Activated CD4-positive, alpha-beta T cell treated with anti-CD3 and anti-CD28 coated beads, Interleukin-2, Interleukin-6, amounts not matched to agents 100 ng/mL and 50 ng/mL, durations not matched to agents 16 hours and 8 hours (primary cell): ENCODE measurements at places on chromosomes 3 and 15.

- no peak for DNase-seq
Observed at GRCh38 chr3:148970271-148970670, 21.1 kb upstream of the GYG1 start.

DNA sequence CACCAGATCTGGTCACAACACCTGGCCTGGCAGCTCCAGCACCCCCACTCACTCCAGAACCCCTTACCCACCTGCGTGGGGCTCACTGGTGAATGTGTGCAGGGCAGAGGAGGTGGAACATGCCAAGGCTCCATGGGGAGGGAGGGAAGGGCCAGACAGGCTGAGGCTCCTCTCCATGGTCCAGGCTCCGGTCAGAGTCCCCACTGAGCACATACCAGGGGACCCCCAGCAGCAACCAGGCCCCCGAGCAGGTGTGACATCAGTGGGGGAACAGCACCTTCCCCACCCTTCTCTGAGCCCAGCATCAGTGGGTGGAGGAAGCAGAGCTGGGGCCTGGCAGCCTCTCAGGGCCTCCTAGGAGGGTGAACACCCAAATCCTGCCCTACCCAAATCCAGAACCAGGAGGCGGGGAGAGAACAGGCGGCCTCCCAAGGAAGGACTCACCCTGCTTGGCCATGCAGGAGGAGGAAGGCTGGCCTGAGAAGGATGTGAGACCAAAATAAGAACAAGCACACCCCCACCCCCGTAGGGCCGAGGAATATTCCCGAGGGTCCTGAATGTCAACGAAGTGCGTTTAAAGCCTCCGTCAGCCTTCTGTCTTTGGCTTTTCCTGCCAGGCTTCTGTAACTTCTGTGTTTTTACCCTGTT is 1.1 kb upstream of the GP9 start:
- DNase-seq, result no peak

GRCh38 chr3:186540221-186540834 is 3.9 kb downstream of the CRYGS start:
- DNase-seq, result peak; percentile 90

GRCh38 chr3:172142864-172143451 is 103.6 kb downstream of the FNDC3B start:
- no peak for DNase-seq

- no peak for DNase-seq
Observed at GRCh38 chr3:38828681-38829080, 12.7 kb upstream of the SCN10A start.

DNA sequence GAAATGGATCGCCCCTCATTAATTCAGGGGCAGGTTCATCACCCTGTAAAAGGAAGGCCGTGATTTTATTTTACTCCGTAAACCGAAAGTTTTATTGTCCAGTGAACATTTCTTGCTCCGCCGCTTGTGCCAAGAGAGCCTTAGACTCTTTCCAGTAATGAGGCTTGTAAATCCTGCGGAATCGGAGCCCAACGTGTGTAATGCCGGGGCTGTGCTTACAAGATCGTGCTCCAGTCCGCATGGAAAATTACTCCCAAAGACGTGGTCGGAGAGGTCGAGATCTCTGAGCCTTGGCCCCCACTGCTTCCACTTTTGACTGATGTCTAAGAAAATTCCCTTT is 649 bp upstream of the PLOD2 start:
- DNase-seq, result no peak

DNA sequence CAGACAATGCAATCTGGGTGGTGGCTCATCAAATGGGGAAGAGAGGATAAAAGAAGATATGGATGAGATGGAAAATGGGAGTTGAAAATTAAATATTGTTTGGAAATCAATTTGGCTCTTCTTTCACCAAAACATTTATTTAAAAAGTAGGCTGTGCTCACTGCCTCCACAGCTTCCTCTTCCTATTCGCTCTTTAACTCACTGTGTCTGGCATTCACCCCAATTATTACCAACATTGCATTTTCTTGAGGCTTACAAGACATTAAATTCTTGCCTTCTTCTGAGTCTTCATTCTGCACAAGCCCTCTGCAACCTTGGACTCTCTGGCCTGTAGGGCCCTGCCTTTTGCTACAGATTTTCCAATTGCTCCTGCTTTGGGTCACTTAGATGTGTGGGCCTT is 52.9 kb upstream of the TSPAN3 start:
- DNase-seq, result no peak

- DNase-seq, result no peak
Observed at GRCh38 chr3:148510116-148510515, 187.6 kb upstream of the AGTR1 start.

DNA sequence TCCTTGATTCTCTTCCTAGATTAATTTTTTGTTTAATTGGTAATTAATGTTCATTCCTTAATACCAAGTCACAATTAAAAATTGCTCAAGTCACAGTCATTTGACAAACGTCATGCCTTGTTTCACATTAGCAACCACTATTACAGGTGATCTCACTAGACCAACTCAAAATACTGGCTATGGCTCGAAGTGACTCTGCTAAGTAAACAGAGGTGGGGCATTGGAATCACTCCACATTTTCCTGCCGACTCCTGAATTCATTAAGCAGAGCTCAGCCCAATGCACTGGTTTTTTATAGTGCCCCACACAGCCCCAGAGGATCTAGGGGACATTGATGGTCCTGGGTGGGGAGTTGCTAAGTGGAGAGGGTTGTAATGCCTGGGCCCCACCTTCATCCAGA is 201.2 kb upstream of the NSMCE3 start:
- no peak for DNase-seq

- no peak for DNase-seq
Observed at GRCh38 chr15:35583863-35584528, 38.0 kb upstream of the DPH6 start.

GRCh38 chr3:117726776-117727175 is 1017.2 kb downstream of the TUSC7 start:
- DNase-seq, result no peak
